ENCODE measurements at places on chromosomes 7 and 10.

DNA sequence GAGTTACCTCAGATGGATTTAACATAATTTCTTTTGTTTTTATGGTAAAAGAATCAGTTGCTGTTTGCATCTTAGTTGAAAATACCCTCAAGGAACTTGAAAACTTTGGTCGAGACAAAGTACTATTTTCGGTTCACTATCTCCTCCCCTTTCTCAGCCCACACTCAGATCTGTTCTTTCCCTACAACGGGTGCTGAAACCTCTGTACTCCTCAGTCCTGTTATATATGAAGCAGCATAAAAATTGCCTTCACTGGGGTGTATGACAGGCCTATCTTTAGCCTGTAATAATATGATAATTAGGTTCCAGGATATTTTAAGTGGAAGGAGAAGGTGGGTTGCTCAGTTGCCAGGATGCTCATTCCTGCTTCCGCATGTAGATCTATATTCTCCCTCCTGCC lies 105.2 kb upstream of the NOBOX start:
- no peak for DNase-seq

DNA sequence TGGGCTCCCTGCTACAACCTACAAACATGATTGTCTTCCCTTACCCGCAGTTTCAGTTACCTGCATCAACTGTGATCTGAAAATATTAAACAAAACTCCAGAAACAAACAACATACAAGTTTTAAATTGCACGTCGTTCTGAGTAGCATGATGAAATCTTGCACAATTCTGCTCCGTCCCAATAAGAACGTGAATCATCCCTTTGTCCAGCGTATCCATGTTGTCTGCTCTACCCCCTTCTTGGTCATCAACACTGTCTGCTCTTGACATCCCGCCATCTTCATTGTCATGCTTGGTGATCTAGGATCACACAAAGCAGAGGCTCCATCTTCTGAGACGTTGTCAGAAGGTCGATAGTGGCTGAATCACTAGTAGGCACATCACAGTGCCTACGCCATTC lies 53.9 kb downstream of the ACADSB start:
- DNase-seq: no peak

- DNase-seq: no peak
These were observed 35.1 kb upstream of the ZNF273 start for GRCh38 chr7:64867863-64868440.

GRCh38 chr7:80218723-80219122 lies 84.1 kb downstream of the GNAI1 start:
- DNase-seq: peak; percentile 99
